ENCODE measurements at places on chromosomes 7 and 10.
A peak's percentile ranks its signal among the peaks of the same experiment; 100 is the strongest.

DNA sequence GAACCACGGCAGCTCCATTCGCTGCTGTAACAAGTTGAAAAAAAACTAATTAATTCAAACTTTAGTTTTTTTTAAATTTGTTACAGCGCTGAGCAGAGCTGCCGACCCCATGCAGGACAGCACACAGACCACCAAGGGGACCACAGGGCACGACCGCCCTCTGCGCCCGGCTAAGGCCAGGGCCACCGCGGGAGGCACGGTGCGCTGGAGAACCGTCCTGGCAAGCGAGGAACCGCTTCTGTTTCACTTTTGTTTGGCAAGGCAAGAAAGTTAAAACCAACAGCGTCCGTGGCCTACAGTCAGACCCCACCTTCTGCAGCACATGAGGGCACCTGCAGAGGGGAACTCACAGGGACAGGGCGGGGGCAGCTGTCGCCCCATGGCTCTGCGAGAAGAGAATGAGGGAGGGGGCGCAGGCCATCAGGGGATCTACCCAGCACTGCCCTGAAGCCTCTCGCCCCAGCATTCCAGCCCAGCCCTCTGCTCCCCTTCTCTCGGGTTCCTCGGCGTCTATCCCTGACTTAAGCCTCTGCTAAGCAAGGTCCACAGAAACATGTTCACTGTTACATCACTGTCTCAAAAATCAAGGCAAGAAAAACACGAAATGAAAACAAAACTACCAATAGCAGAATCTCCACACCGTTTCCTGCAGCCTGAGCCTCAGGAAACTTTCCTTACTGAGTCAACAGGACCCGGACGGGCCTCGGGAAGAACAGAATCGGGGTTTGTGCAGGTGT lies 204.4 kb downstream of the DIP2C start:
- DNase-seq = peak; percentile 61

DNA sequence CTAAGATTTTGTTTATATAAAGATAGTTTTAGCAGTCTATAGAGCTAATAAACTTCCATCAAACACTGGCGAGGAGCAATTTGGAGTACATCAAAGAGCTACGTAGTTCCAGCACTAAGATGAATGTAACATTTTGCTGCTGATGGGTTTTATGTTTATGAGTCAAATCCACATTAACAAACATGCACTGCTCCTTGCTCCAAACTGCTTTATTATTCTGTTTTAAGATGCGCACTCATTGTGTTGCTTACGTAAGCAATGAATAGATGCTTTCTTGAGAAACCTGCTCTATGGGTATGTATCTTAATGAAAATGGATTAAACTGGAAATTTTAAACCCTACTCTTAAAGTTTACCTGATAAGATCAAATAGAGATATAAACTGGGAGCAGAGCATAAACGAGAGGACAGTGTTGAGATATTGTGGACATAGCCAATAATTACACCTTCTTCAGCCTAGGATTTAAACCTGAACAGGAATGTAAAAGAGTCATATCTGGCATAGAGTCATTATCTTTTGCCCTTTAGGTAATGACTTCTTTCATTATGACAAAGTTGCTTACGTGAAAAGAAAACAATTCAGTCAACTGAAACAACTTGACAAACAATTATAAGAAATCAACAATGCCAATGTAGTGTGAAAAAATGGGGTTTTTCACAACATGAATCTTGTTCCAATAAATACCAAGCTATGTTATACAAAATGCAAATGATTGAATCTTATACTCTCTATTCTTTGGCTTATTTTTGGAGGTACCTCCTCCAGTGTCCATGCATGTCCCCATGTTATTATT lies 153.5 kb upstream of the MTPN start:
- no peak for DNase-seq

- DNase-seq = no peak
Measured at GRCh38 chr7:1851721-1852516, 181.8 kb downstream of the ELFN1 start.

GRCh38 chr7:132498319-132498718 lies 78.0 kb downstream of the PLXNA4 start:
- no peak for DNase-seq

- no peak for DNase-seq
Measured at GRCh38 chr10:21279217-21279575, 246.3 kb downstream of the SKIDA1 start.

DNA sequence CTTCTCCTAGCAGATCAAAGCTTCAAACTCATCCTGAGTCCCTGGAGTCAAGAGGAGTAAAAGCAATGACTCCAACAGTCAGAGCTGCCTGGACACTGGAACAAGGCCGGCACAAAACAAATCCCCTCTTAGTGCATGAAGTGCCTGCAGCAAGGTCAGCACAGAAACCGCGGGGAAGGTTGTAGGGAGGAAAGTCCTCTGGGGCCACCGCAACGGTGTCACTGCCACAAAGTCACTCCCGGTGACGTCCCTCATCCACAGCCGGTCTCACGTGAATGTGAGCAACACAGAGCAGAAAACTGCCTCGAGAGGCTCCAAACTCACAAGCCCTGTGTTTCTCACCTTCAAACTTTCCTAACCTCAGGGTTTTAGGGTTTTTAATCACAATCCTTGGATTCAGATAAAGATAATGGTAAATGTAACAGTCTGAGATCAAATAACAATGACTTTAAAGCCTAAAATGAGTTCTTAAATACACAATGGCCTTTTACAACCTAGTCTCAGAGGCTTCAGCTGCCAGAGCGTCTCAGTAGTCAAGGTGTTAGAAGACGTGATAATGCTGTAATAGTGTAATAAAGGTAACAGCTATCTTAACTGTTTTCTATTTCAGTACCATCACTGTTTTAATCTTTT lies 274.3 kb downstream of the ZMYND11 start:
- DNase-seq = no peak

DNA sequence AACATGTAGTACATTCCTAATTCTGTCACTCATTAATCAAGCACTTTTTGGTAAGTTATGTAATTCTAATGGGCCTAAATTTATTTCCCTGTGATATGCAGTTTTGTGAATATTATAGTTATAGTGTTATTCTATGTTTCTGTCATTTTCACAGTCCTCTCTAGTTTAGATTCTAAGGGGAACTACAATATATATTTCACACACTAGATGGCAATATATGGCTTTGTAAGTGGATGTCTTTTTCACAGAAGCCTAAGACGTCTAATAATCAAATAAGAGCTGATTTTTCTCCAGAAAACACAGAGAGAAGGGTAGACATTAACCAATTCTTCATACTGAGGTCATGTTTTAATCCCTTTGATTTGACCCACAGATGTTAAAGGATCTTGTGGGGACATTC lies 18.0 kb downstream of the RNLS start:
- DNase-seq = peak; percentile 27

DNA sequence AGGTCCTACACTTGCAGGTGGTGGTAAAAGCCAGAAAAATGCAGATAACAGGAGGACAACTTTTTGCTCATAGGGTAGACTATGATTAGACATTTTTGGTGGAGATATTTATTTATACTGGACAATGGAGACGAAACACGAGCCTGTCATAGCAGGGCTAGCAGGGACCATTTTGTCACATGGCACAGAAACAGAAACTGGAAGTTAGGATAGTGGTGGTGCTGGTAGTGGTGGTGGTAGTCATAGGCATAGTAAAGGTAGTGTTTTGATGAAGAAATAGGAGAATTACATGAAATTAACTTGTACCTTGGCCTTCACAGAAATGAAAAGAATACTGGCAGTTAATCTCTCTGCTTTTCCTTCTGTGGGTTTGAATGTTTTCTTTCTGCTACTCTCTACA lies 8.8 kb upstream of the MGAM start:
- DNase-seq = no peak

DNA sequence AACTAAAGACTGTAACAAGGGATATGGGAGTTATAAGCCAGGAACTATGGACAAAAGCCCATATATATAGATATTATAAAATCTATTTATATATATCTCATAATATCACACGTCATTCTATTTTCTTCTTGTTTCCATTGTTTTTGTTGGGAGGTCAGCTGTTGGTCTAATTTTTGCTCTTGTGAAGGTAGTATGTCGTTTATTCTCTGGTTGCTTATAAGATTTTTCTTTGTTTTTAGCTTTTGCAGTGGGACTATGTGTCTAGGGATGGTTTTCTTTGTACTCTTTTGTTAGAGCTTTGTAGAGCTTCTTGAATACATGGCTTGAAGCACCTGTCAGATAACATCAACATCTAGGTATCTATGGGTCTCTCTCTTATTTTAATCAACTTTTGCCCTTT lies 14.0 kb downstream of the ARL4A start:
- no peak for DNase-seq

- DNase-seq = no peak
Measured at GRCh38 chr7:33592718-33593117, 312.6 kb upstream of the BMPER start.

DNA sequence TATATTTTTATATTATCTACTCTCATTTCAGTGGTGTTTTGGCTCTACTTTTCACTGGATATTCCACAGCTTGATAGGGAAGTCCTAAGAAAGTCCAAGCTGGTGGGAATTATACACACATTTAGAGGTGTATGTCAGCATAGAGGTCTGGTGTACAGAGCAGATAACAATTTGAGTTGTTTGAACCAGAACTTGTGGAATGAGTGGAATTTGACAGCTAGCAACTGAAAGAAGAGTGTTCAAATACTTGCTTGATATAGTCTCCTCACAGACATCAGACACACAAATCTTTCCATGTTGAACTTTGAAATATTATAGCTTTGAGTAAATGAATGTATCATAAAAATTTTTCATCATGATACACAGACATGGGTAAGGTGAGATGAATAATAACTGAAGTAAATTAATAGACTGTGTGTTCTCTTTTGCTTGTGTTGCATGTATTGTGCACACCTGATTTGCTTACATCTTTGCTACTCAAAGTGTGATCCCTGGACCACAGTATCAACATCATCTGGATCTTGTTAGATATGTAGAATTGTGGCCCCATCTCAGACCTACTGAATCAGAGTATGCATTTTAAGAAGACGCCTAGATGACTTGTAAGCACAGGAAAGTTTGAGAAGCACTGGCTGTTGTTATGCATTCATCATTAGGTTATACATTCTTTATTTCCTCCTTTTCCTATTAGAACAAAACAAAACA lies 91.5 kb downstream of the ABCA13 start:
- no peak for DNase-seq

GRCh38 chr7:134069187-134069586 lies 58.0 kb upstream of the LRGUK start:
- no peak for DNase-seq

- DNase-seq = no peak
Measured at GRCh38 chr7:15475808-15476530, 85.8 kb downstream of the AGMO start.

GRCh38 chr10:11225935-11226334 lies 208.3 kb downstream of the CELF2 start:
- no peak for DNase-seq

- DNase-seq = no peak
Measured at GRCh38 chr10:22133749-22134624, 83.8 kb downstream of the EBLN1 start.

GRCh38 chr10:83713423-83713822 lies 425.9 kb upstream of the GHITM start:
- DNase-seq = no peak

DNA sequence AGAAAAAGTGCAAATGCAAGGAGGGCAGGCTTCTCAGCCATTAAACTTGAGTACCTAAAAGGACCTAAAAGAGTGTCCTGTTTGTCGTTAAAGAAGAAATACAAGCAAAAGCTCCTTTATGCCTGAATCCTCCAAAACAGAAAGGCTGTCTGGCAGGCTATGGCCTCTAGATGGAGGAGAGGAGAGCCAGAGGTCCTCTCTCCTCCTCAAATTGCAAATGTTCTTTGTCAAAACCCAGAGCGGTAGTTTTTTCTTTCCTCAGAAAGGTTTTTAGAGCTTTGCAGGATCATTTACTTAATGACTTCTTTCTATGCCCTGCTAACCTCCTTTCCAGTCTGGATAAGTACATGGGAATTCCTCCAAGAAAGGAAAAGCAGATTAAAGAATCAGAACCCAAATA lies 1.9 kb upstream of the SORCS1 start:
- no peak for DNase-seq

- no peak for DNase-seq
Measured at GRCh38 chr10:75611172-75611992, 180.0 kb downstream of the LRMDA start.

- no peak for DNase-seq
Measured at GRCh38 chr7:159019111-159019510, 125.6 kb downstream of the VIPR2 start.

- no peak for DNase-seq
Measured at GRCh38 chr10:108597031-108597430, 1326.3 kb downstream of the XPNPEP1 start.

DNA sequence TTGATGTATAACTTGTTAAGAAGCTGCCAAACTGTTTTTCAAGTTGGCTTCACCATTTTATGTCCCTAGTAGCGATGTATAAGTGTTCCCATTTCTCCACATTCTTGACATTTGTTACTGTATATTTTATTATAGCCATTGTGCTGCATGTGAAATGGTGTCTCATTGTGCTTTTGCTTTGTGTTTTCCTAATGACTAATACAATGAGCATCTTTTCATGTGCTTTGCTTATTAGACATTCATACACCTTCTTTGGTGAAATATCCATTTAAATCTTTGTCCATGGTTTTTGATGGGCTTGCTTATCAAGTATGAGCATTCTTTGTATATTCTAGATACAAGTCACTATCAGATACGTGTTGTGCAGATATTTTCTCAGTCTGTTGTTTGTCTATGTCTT lies 203.0 kb downstream of the CCSER2 start:
- no peak for DNase-seq

DNA sequence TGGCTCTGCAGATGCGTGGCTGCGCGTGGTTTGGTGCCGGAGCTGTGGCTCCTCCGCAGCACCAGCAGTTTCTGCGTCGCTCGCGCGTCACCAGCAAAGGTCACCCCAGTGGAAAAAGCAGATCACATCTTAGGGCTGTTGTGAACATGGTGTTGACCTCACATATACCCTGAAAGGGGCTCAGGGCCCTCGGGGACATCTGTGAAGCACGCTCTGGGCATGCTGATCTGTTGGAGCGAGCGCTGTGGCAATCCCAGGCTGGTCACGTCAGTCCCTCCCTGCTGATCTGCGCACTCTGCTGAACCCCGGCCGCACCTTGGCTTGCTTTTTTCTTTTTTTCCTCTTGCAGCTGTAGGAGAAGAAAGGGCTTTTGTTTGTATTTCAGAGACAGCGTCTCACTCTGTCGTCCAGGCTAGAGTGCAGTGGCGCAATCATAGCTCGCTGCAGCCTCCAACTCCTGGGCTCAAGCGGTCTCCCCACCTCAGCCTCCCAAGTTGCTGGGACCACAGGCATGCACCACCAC lies 33.3 kb upstream of the AP5Z1 start:
- DNase-seq = no peak

DNA sequence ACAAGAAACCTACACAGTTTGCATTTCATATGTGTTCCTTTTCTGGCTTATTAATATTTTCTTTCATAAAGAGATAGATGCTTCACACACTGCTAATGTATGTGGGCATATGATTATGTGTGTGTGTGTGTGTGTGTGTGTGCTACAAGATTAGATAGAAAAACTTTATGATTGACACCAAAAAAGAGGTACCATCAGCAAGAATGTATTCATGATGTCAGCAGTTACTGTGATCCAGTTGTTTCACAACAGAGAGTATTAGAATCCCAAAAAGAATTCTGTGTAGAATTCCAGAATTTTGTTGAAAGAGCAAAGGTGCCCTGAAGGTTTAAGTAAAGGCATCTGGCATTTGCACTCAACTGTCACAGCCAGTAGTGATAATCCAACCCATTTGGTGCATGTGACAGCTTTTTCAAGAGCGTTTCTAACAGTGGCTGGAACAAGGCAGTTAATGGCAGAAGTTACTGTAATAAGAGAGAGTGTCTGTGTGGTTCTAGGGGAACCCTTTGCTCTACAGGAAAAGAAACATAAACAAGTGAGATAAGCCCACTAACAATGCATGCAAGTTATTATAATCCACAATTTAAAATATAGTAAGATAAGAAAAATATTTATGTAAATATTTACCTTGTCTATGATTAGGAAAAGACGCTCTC lies 16.6 kb downstream of the RELN start:
- no peak for DNase-seq

All from GM13976 (cell line).